Cerebellar nuclear complex (tissue), 1 donor: ENCODE measurements at places on chromosomes 4 and X.

DNA sequence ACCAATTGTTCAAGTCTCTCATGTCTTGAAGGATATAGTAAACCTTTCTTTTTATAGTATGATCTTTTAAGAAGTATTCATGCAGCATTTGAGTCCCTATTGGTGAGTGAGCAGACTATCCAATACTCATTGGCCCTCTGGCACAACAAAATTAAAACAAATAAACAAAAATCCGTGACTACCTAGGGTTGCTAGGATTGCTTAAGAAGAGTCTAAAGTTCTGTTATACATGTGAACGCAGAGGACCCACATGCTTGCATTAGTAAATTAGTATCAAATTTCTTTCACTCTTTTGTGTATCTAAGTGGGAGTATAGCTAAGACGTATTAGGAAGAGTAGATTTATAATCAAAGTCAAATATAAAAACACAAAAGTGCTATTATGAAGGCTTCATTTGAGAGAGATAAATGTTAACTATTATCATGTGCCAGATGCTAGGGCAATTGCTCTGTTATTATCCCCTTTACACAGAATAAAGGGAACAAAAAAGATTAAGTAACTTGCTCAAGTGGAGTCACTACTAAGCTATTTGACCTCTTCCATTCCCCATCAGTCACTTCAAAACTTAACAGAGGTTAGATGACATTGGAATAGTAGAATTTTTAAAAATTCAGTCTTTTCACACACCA, 29.2 kb upstream of the LARP1B start:
- no peak for DNase-seq

DNA sequence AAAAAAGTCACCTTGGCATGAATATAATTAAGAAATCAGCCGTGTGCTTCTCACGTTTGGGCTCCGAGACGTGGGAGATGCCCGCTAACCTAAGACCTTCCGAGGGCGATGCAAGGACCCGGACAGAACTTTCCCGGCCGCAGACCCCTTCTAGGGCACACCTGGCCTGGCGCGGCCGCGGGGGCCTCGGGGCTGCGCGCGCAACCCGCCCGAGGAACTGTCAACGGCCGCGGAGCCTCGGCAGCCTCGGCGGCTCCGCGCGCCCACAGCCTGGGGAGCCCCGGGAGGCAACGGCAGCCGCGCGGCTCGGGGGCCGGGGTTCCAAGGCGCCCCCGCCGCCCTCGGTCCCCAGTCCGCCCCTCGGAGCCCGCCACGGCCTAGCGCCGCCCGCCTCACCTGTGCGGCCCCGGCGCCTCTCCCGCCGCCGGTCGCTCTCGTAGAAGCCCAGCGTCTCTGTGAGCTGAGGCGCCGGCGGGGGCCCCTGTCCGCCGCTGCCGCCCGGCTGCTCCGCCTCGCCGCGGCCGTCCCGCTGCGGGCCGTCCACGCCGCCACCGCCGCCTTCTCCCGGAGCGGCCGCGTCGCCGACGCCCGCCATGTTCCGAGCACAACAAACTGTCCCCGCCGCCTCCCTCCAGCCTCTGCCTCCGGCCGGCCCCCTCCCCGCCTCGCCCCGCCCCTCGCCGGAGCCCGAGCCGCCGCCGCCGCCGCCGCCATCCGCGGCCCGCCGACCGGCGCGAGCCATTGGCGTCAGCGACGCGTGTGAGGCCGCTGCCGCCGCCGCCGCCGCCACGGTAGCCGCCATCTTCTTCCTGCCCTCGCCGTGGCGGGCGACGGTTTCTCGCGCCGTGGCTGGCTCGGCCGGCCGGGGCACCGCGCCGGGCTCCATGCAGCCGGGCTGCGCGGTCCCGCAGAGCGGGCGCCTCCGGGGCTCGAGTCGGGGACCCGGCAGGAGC, at the start of gene TAPT1:
TAPT1 (minus strand) TSS at position 609 of the 953 bp plus-strand sequence; CDS start at position 595, 14 bp downstream.
- DNase-seq, result no peak

- no peak for DNase-seq
These were observed 585.7 kb downstream of the IL15 start for GRCh38 chr4:142222127-142222526.

DNA sequence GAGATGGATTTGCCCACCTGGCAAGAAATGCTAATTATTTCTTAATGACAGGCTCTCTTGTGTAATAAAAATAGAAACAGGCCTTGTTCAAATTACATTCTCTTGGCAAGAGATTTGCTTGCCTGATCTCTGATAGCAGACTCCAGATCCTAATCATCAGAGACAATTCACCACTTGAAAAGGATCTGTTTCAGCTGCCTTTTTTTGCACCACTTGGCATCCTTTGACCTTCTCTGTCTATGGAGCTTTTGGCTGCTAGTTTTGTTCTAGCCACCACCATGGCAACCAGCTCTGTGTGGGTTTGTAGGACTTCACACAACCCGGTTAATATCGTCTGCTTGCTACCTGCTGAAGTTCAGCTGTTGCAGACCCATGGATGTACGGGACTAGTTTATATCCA, 241.1 kb upstream of the TLL1 start:
- peak; percentile 72 for DNase-seq

GRCh38 chrX:74117962-74118902, 185.7 kb upstream of the ZCCHC13 start:
- DNase-seq, result no peak

- DNase-seq, result no peak
These were observed 35.3 kb upstream of the GPR78 start for GRCh38 chr4:8544741-8545438.

DNA sequence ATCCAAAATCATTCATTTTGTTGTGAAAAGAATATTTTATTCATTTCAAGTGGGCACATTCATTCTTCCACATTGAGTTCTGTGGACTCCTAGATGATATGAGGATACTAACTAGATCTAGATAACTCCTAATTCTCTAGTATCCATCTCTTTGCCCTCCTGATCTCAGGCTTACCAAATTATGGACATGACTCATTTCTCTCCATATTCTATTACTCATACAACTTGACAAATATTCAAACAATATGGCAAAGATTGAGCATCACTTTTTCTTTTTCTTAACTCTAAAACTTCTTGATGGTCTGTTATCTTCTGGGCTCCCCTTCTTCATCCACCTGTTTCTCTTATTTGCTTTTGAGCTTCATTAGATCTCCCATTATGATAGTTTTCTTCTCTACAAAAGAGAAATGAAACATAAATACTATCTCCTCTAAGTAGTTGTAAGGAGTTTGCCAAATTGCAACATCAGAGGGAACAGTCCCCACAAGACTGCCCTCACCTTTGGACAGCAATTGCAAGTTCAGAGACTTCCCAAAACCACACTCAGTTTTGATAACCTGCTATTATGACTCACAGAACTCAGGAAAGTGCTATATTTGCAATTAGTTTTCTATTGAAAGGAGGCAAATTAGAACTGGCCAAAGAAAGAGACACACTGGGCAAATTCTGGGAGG, 422.9 kb downstream of the SPRY1 start:
- no peak for DNase-seq

- no peak for DNase-seq
These were observed 159.0 kb downstream of the LRBA start for GRCh38 chr4:150855981-150856510.

- DNase-seq, result no peak
These were observed 161.2 kb downstream of the GLUD2 start for GRCh38 chrX:121208563-121208962.

GRCh38 chr4:113447769-113448168, 313.8 kb downstream of the CAMK2D start:
- DNase-seq, result no peak

- no peak for DNase-seq
These were observed 1.5 kb upstream of the TMA16 start for GRCh38 chr4:163492951-163493504.

- DNase-seq, result no peak
These were observed 46.0 kb downstream of the LNX1 start for GRCh38 chr4:53545273-53545672.

GRCh38 chr4:184396570-184397515, 77.5 kb downstream of the IRF2 start:
- no peak for DNase-seq

GRCh38 chr4:3657902-3658529, 108.2 kb upstream of the ADRA2C start:
- DNase-seq, result no peak
